ENCODE measurements at places on chromosomes 13 and 19.

DNA sequence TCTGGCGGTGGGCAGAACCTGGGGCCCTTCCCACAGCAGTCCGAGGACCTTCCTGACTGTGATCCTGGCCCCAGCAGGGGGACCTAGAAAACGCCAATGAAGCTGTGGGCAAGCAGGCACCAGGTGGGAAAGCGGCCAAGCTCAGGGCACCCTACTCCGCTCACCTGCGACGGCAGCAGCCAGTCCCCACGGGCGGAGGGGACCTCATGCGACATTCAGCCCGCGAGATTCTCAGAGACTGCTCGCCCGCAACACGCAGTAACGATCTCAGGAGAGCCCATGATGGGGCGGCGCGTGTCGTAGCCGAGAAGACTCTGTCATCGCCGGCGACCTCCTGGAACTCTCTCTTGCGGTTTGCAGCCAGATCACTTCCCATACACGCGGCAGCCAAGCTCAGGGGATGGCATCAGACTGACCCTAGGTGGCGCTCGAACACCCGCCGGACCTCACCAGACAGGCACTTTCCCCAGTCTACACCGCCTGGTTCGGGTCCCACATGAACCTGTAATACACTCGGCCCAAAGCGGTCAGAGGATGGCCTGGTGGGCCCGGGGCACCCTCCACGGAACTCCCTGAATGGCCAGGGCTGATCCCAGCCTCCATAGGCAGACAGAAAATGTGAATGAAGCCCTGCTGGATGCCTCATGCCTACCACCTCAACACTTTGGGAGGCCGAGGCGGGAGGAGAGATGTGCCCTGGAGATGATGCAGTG lies 26.5 kb downstream of the MAN2B1 start:
- peak; percentile 88 for DNase-seq

- DNase-seq, result no peak
Observed at GRCh38 chr13:65834897-65835296, 1395.2 kb downstream of the PCDH9 start.

DNA sequence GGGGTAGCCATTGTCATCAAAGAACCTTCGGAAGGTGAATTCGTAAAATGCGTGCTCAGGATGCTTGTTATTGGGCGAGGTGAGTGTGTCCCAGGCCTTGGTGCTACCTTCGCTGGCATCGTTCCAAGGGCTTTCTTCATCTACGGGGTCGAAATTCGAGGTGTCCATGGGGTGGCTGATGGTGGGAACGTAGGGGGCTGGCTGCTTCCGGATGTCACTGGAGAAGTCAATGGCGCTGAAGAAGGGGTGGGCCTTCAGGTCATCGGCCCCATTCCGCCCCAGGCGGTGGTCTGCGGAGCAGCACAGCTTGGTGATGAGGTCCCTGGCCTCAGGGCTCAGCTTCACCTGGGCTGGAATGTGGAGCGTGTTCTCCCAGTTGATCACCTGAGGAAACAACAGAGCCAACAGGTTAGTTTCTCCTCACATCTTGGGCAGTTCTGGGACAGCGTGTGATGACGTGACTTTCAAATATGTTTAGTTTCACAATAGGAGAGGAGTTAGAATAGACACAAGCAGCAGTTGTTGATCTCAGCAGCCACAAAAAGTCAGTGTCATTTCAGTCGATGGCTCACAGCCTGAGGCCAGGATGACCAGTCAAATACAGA lies 72.5 kb upstream of the XPO4 start:
- DNase-seq, result no peak

GRCh38 chr13:59047546-59047945 lies 1116.2 kb downstream of the DIAPH3 start:
- DNase-seq, result no peak

DNA sequence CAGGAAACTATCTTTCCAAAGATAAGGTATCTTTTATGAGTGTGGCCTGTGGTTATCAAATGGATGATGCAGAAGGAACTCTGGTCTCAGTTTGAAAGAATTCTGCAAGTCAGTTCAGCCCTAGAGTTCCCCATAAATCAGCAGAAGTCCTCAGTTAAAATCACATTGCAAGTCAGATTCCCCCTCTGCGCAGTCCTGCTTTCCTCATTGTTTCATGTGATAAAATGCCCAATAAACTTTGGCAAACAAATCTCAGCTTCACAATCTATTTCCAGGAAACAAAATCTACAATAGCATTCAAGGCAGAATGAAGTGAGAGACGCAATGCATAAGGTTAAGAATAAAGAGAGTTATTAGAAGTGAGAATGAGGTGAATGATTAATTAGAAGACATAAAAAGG lies 216.3 kb upstream of the KLHL1 start:
- no peak for DNase-seq

Data from CD4-positive, alpha-beta T cell treated with Interleukin-10 for 1 hour (primary cell).